ENCODE measurements at places on chromosomes 4 and X. TPM values are rescaled to one million over a fixed set of nuclear protein-coding genes. Genes with fewer than 3 reads are reported as not detected.

PLK4 gene
- total RNA-seq, result 2.1 TPM

PALLD gene
- 752 TPM for total RNA-seq

GAB1 gene
- 48.3 TPM for total RNA-seq

SSX4 gene
- not detected for total RNA-seq

GRCh38 chr4:138659037-138659811 is 356.4 kb upstream of the NOCT start:
- no peaks in the 10 kb centered on the region for H3K36me3 ChIP-seq
- H3K4me1 ChIP-seq, result no peaks in the 10 kb centered on the region
- no peak overlapping the region for H3K4me3 ChIP-seq
- no peaks in the 10 kb centered on the region for H3K27me3 ChIP-seq

All from thoracic aorta (tissue), 2 donors.